ENCODE measurements at places on chromosomes 13 and 19.

DNA sequence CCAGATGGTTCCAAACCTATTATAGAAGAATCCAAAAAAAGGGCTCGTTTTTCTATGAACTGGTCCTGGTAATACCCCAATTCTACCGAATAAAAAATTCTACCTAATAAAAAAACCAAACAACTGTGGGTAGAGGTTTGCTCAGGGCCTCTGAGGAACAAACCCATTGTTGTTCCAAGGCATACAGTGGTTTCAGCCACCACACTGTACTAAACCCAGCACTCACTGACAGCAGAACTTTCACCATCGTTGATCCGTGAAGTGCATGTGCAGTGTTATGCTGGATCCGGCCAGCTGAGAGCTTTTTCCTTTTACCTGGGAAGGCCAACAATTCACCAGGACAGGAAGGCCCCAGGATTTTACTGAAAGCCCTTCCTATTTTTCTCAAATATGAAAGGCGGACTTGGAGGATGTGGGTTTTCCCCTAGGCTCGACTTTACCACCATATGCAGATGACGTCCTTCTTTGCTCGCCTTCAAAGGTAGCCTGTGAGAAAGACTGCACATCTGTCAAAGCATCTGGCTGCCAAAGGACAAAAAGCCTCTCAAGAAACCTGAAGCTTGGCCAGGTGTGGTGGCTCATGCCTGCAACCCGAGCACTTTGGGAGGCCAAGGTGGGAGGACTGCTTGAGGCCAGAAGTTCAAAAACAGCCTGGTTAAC is 7.2 kb upstream of the PABPC3 start:
- no peak for DNase-seq

- no peak for DNase-seq
Observed at GRCh38 chr13:26743971-26744370, 16.6 kb downstream of the GPR12 start.

GRCh38 chr13:86681223-86681622 is 882.0 kb upstream of the SLITRK6 start:
- DNase-seq = no peak

GRCh38 chr19:10551698-10552301 is 8.1 kb downstream of the ATG4D start:
- no peak for DNase-seq

GRCh38 chr19:18161636-18162002 is 8.7 kb downstream of the PIK3R2 start:
- DNase-seq = no peak

- no peak for DNase-seq
Observed at GRCh38 chr19:4365791-4366665, 22.7 kb downstream of the MPND start.

GRCh38 chr19:29622166-29623070 is 16.3 kb downstream of the POP4 start:
- no peak for DNase-seq

DNA sequence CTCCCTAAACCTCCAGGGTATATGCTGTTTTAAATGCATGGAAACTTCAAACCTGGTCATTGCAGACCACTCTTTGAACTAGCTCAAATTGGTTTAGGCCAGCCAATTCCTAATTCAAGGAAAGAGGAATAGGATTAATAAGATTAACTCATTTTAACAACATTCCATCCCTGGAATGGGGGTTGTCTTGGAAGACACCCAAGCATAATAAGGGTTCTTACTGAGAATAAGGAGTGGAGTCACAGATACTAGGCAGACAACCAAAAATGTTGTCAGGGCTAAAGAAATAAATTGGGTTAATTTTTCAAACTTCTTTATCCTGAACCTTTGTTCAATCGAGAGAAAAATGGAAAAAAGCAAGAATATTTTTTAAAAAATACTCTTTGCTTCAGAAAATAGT is 186.2 kb downstream of the PCDH9 start:
- no peak for DNase-seq

DNA sequence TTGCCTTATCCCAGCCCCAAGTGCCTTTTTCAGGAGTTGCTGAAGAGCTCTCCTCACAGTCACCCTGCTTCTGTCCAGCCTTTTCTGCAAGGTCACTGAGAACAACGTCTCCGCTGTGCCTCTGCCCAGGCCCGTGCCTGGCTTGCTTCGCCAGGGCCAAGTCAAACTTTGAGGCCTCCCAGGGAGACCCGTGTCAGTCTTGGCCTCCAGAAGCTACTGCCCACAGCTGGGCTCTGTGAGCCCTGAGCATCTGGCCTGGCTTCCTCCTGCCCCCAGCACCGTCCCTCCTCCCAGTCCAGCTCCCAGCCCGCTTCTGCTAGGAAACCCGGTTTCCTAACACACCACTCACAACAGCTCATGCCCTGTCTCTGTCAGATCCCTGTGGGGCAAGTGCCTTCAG is 165.9 kb downstream of the TEX29 start:
- no peak for DNase-seq

All from stimulated activated CD8-positive, alpha-beta memory T cell treated with anti-CD3 and anti-CD28 coated beads, Interleukin-7, amount 100 ng/mL, for 1 hour (primary cell).